Uterus (tissue), 4 donors: ENCODE measurements at places on chromosomes 16 and 17.

DNA sequence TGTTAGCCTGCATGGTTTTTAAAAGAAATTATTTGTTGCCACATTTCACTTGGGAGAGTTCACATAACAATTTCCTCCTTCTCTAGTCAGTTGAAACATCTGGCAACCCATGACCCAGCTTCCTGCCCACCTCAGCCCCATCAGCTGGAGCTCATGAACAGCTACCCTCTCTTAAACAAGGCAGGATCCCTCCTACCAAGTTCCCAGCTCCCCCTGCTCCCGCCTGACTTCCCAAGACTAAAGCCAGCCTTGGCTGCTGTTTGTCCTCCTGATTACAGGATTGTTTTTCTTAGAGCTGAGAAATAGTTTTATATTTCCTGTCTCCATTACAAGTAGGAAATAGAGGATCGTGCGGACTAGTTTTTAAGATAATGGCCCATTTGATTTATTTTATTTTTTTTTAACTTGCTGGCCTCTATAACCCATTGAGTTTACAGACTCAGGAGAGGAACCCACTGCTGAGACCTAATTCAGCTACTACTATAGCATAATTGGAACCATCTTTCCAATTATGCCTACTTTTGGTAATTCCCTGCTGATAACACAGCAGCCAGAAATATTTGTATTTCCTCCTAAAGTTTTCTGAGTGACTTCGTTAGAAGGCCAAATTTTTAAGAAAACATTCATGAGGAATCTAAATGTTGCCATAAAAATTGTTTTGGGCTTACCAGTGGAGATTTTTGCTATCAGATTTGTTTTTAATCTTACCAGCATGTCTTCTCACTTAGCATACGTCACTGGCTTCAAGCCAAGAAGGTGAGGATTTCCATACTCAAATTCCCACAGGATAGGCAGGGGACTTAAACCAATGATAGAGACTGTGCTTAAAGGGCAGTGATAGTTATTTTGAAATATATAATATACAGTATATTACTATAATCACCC, 90.0 kb downstream of the ELAC2 start:
- peak; percentile 22 for DNase-seq
- H3K36me3 ChIP-seq, result no peaks in the 10 kb centered on the region

DNA sequence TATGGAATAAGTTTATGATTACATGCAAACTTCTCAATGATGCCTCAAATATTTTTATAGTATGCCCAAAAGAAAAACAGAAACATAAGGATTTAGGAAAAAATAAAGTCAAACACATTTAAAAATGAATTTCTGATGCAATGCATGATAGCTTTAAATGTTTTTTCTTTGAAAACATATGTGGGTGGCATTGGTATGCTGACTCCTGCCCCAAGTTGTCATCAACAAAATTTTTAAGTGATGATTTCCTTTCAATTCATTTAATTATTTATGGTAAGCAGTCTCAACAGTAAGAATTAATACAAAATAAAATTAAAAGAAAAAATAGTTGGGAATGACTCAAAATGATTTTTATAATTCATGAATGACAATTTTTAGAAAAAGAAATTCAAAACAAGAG, 104.9 kb downstream of the CEP112 start:
- no peak overlapping the region for H3K27ac ChIP-seq
- DNase-seq, result no peak
- no peak overlapping the region for H3K4me3 ChIP-seq
- H3K27me3 ChIP-seq, result no peaks in the 10 kb centered on the region
- H3K4me1 ChIP-seq, result no peaks in the 10 kb centered on the region

GRCh38 chr16:27214084-27214961, 11.0 kb downstream of the KDM8 start:
- H3K4me3 ChIP-seq, result no peak overlapping the region
- no peaks in the 10 kb centered on the region for H3K27me3 ChIP-seq
- no peak for DNase-seq

- H3K27ac ChIP-seq, result no peak overlapping the region
- no peaks in the 10 kb centered on the region for H3K36me3 ChIP-seq
- no peak for DNase-seq
- H3K4me3 ChIP-seq, result no peak overlapping the region
- no peaks in the 10 kb centered on the region for H3K4me1 ChIP-seq
Observed at GRCh38 chr17:74953134-74953687, 17.5 kb downstream of the OTOP3 start.

- no peak overlapping the region for H3K27ac ChIP-seq
- no peaks in the 10 kb centered on the region for H3K27me3 ChIP-seq
- H3K4me3 ChIP-seq, result no peak overlapping the region
- no peaks in the 10 kb centered on the region for H3K36me3 ChIP-seq
- H3K4me1 ChIP-seq, result no peaks in the 10 kb centered on the region
- no peak for DNase-seq
Observed at GRCh38 chr17:15981646-15982580, 17.6 kb downstream of the ZSWIM7 start.
